ENCODE measurements at places on chromosomes 1 and 21.

- DNase-seq: no peak
Measured at GRCh38 chr1:115491298-115492018, 150.3 kb upstream of the VANGL1 start.

- DNase-seq: no peak
Measured at GRCh38 chr21:29504751-29505321, 206.1 kb downstream of the BACH1 start.

DNA sequence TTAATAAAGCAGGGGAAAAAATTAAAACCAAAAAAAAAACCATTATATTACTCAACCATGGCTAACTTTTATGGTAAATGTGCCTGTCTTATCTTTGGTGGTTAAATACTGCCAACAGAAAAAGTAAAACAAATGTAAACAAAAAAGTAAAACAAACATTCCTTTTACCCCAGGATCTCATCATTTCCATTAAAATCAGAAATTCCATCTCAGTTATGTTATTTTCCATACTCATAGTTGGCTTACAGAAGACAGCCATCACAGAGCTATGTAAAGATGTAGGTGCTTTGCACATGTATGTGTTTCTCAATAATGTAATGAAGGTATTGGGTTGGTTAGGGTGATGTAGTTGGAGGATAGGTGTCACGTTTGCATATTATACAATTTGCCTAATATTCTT, 185.0 kb downstream of the KCNK2 start:
- peak; percentile 17 for DNase-seq

DNA sequence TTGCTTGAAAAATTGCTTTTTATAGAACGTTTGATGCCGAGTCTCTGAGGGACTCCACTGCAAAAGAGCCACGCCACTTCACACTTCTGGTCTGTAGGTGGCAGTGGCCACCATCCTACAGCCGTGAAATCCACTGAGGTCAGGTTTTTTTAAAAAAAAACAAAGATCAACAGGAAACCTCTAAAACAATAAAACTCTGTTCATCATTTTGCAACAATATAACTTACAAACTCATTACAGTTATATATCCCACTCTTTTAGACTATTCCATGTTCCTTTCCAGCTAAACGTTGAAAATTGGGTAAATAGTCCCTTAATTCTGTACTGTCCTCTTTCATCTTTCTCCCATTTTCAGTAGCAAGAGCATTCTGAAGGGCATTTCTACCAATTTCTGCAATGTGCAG, 64.6 kb upstream of the FMN2 start:
- DNase-seq: peak; percentile 41

DNA sequence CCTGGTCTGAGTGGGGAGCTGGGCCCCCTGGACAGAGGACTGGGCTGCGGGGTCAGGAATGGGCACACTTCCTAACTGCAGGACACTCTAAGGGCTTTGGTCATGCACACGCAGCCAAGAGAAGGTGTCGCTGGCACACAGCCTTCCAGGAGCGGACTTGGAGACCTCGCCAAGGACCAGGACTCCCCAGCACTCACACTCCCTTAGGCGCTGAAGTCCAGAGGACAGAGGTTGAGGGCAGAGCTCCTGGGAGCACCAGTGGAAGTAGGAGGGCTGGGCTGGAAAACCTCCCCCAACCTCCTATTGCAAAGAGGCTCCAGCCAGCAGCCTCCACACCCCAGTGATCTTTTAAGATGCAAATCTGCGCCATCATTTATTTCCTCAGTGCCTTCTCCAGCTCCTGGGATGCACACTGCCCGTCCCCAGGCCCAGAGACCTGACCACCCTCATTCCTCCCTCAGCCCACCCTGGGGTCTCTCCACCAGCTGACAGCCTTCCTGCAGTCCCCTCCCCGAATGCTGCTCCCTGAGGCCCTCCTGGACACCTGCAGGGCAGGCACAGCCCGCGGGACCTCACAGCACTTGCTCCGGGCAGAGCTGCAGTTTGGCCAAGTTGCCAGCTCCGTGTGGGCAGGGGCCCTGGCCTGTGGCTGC, 3.0 kb downstream of the TSPEAR start:
- no peak for DNase-seq

GRCh38 chr1:207821464-207822045, 69.7 kb downstream of the CD46 start:
- DNase-seq: no peak

GRCh38 chr1:107965110-107965991, at the start of gene VAV3:
TSS of gene VAV3 (minus strand) at chr1:107965180. CDS start at chr1:107964869, 311 bp downstream.
- peak; percentile 60 for DNase-seq

DNA sequence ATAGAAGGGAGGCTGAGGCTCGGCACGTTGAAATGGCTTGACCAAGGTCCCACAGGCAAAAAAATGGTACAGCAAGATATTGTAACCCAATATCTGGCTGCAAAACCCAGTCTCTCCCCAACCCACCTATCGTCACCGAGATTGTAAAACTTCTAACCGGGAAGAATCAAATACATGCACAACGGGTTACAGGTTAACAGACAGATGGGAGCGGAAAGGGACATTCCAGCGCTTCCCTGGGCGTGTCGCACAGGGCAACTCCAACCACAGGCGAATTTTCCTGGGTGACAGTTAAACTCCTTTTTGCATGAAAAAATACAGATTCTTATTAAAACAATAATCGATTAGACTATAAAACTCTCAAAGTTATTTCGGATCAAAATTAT, 31.8 kb upstream of the JUN start:
- no peak for DNase-seq

DNA sequence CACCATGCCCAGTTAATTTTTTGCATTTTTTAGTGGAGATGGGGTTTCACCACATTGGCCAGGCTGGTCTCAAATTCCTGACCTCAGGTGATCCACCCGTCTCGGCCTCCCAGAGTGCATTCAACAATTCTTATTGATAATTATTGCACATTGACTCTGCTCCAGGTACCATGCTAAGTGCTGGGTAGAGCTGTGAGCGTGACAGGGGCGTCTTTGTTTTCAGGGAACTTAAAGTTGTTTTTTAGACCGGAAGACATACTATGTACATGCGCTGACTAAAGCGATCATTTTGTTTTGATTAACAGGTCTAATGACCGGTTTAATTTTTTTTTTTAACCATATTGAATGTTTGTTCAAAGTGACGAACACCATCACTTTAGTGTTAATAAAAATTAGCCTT, 4.0 kb downstream of the CD247 start:
- no peak for DNase-seq

GRCh38 chr1:3771108-3772026, 1.2 kb upstream of the SMIM1 start:
- no peak for DNase-seq

DNA sequence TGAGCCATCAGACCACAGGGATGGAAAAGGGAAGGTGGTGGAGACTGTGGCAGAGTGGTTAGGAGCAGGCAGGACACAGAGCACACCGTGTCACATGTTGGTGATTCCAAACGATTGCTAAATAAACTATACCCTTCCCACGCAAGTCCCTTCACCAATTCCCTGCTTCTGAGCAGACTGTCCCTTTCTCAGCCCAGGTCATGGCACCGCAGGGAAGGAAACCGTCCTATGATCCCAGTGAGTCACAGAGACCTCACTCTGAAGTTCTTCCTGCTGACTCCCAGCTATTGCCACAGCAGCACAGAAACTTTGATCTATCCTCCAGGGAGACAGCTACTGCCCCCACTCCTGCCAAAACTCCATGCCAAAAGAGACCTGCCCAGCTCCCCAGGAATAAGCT, 19.2 kb downstream of the RIMS3 start:
- DNase-seq: no peak

DNA sequence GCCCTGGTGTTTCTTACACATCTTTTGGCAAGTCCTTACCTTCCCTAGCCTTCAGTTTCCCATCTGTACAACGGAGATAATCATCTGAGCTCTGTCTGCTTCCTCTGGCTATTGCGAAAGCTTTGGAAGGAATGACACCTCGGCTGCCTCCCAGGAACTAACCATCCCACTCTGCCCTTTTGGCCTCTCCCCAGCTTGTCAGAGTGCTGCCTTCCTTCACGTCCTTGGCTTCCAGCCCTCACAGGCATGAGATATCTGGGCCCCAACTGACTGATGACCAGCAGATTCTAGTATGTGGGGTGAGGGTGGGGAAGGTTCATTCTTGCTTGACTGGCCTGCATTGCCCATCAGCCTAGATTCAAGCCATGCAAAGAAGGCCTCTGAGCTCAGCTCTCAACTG, 253.1 kb upstream of the FGGY start:
- peak; percentile 94 for DNase-seq

DNA sequence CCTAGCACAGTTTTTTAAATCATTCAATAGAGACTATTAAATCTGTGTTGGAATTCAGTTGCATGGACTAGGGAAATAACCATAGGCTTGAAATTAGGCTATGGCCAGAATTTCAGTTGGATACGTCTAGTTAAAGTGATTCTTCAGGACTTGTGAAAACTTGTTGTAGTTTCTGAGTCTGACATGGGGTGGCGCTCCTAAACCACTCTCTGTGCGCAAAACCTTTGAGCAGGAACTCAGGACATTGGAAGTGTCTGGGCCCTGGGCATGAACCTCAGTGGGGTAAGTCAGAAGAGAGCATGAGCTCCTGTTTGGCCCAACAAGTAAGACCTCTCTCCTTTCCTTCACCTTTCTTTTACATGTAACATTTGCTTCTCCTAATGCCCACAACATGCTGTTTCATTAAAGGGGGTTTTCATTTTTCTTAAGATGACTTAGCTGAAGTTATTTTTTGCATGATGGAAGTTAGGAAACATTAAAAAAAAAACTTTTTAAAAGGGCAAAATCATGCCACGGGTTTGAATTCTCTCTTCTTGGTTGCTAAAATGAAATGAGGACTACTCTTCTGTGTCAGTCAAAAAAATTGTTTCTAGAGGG, 17.1 kb upstream of the CCDC190 start:
- peak; percentile 74 for DNase-seq

GRCh38 chr1:91795591-91796389, 90.2 kb downstream of the TGFBR3 start:
- DNase-seq: peak; percentile 85

DNA sequence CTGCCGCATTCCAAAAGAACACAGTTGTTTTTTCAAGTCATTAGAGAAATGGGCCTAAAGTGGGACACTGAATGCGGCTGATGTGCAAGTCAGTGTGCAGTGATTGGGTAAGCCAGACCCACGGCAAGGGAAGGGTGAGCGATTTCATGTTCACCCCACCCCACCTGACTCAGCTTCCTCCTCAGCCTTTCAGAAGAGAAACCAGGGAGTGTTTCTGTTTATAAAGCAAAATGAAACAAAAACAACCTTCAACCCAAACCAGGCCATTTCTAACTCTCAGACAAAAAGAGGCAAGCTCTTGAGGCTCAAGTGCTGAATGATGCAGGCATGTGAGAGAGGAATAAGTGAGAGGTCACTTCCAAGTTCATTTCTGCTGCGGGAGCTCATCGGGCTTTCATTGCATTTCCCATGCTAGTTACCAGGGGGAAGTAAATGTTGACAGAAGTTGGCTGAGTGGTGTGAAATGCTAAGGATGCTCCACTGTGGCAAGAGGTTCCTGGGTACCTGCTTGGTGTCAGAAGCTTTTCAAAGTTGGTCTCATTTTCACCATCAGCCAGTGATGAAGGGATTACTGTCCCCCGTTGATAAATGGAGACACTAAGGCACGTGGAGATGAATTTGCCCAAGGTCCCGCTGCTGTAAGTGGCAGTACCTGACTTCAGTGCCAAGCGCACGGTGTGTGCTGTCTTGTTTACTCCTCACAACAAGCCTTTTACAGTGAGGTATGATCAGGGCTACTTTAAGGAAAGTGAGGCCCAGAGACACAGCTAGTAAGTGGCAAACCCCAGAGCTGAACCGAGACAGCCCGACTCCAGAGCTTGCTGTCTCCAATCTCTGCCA, 29.1 kb downstream of the STPG1 start:
- peak; percentile 84 for DNase-seq

DNA sequence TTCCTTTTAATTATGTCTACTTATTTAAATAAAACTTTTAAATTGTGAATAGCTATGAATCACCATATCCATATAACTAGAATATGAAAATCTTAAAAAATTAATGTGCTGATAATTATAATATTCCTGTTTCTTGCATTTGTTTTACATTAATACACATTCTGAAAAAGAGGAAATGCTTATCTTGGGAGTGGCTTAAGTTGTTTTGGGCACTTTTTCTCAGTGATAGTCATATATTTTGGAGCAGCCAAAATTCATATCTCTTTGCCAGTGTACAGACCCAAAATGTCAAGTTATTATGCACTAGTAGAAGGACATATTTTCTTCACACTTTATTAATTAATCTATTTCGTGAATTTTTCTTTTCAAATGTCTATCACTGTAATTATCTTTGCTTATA, 838.5 kb downstream of the USP25 start:
- no peak for DNase-seq

GRCh38 chr1:35810096-35810881, 2.5 kb downstream of the AGO4 start:
- peak; percentile 29 for DNase-seq

- DNase-seq: no peak
Measured at GRCh38 chr1:214920337-214920736, 162.2 kb upstream of the KCNK2 start.

- DNase-seq: peak; percentile 46
Measured at GRCh38 chr21:46038871-46039397, 57.4 kb downstream of the COL6A1 start.

GRCh38 chr1:6041432-6042062, 4.1 kb upstream of the KCNAB2 start:
- no peak for DNase-seq

DNA sequence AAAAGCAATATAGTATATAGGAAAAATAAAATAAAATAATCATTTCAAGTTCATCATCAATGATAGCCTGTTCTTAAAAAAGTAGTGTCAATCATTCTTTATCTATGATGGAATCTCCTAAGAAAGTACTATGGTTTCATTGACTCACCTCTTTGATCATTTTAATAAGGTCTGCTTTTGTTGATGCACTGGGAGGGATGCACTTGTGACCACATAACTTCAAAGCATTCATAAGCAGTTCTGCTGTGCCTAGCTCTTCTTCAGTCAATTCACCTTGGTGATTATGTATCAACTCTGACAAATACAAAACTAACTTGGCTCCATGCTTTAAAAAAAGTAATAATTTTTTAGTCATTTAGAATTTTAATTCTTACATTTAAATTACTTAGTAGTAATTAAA, 84.8 kb upstream of the GNG4 start:
- no peak for DNase-seq

- no peak for DNase-seq
Measured at GRCh38 chr1:93888900-93889299, 9.9 kb upstream of the DNTTIP2 start.
